M059J (cell line): ENCODE measurements at places on chromosomes 16 and 17. TPM values are rescaled to one million over a fixed set of nuclear protein-coding genes. Genes with fewer than 3 reads are reported as not detected.

ADAD2 gene
- not detected in 2 replicates for total RNA-seq

MT4 gene
- total RNA-seq, result not detected in 2 replicates

TNFSF13 gene
- 3.2 and 4.2 TPM in 2 replicates for total RNA-seq

CTRB1 gene
- not detected in 2 replicates for total RNA-seq

TMEM100 gene
- 0.07 and 0.22 TPM in 2 replicates for total RNA-seq

CCDC40 gene
- 0.94 and 1.3 TPM in 2 replicates for total RNA-seq
